ENCODE measurements at places on chromosomes 1 and 21. TPM values are rescaled to one million over a fixed set of nuclear protein-coding genes. Genes with fewer than 3 reads are reported as not detected.

- H3K27ac ChIP-seq, result no peak overlapping the region
- H3K27me3 ChIP-seq, result no peaks in the 10 kb centered on the region
- H3K4me1 ChIP-seq, result peaks cover 24% of the 10 kb centered on the region
- H3K4me3 ChIP-seq, result peak overlapping the region; percentile 16
- no peak for DNase-seq
- peaks cover 7% of the 10 kb centered on the region for H3K36me3 ChIP-seq
Measured at GRCh38 chr1:230643908-230644307, 1.6 kb downstream of the COG2 start.

DNA sequence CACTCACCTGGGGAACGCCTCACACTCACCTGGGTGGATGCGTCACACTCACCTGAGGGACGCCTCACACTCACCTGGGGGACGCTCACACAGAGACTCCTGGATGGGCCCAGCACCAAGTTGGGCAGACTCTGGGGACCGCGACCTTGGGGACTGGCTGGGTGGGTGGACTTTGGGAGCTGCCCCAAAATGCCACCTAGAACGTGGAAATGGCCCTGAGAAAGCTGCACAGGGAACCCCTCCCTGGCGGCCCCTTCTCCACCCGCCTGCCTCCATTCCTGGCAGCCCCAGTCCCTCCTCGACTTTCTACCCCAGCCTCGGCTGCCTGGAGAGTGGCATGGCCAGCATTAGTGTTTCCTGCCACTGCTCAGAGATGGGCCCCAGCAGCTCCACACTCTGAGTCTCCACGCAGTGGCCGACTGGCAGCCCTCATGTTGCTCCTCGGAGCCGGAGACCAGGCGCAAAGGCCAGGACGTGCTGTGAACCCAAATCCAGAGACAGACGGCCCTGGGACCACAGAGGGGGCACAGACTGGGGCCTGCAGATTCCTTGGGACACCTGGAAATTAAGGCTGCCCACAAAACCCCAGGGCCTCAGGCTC, 46.5 kb upstream of the ACTRT2 start:
- H3K36me3 ChIP-seq, result no peaks in the 10 kb centered on the region
- H3K4me1 ChIP-seq, result no peaks in the 10 kb centered on the region
- H3K27me3 ChIP-seq, result no peaks in the 10 kb centered on the region
- DNase-seq, result no peak
- no peak overlapping the region for H3K27ac ChIP-seq
- no peak overlapping the region for H3K4me3 ChIP-seq

DNA sequence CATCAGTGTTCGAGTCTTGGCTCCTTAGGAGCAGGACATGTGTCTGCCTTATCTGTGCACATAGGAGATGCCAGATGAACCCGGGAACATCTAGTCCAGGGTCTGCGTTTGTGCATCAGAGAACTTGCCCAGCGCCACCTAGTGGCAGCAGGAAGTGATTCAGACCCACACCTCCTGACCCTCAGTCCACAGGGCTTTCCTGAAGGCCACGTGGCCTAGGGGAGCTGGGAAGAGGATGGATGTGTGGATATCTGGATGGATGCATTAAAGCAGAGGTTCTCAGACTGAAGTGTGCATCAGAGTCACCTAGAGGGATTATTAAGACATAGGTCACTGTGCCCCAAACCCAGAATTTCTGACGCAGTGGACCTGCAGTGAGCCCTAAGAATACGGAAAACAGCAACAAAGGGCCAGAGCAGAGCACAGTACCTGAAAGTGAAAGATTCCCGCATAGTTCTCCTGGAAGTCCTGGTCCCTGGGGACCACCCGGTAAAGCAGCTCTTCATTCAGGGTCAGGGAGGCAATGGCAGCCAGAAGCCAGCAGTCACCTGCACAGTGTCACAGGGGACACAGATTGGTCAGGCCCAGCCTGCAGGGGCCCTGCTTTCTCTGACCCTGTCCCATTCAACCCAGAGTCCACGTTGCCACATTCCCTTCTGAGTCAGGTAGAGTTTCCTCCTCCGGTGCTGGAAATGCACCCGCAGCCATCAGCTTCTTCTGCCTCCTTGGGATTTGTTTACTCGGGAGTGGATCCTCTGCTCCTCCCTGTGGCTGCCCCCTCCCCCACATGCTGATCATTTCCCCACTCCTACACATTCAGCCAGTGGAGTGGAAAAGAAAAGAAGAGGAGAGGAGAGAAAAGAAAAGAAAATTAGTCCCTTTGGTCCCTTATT, 37.0 kb downstream of the CAPN8 start:
- H3K4me1 ChIP-seq, result no peaks in the 10 kb centered on the region
- H3K36me3 ChIP-seq, result no peaks in the 10 kb centered on the region
- H3K27me3 ChIP-seq, result peaks cover 2% of the 10 kb centered on the region
- DNase-seq, result peak; percentile 32
- no peak overlapping the region for H3K27ac ChIP-seq

- no peaks in the 10 kb centered on the region for H3K4me1 ChIP-seq
- H3K36me3 ChIP-seq, result no peaks in the 10 kb centered on the region
- no peak overlapping the region for H3K4me3 ChIP-seq
- no peak overlapping the region for H3K27ac ChIP-seq
Measured at GRCh38 chr1:30342535-30343141, 380.7 kb downstream of the MATN1 start.

DNA sequence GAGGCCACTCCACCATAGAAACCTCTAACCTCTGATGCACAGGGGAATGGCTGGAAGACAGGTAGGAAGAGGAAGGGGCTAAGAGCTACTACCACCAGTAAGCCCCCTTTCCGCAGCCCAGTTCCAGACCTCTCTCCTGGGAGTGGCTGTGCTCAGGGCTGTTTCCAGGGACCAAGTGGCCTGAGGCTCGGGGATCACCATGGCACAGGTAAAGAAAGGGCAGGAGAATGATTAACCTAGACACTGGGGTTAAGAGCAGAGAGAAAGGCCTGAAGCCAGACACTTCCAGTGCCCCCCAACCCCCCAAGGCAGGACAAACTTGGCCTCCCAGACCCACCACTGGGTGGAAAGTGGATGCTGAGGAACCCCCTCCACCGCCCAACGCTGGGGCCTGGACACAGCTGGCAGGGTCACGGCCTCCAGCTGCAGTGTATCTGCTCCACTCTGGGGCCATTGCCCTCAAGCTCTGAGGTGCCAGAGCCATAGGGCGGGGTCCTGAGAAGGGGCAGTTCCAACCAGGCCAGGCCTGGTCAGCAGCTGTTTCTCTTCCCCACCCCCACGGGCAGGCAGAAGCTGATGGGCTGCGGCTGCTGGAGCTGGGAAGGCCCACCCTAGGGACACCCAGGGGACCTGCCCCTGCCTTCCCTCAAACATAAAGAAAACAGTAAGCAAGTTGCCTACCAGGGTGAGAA, 2.6 kb downstream of the TAGLN2 start:
- H3K27me3 ChIP-seq, result no peaks in the 10 kb centered on the region
- H3K27ac ChIP-seq, result peak overlapping the region; percentile 97
- peaks cover 25% of the 10 kb centered on the region for H3K36me3 ChIP-seq
- peaks cover 52% of the 10 kb centered on the region for H3K4me1 ChIP-seq
- peak overlapping the region; percentile 82 for H3K4me3 ChIP-seq

GRCh38 chr21:44836666-44837471, 19.0 kb upstream of the SUMO3 start:
- H3K36me3 ChIP-seq, result no peaks in the 10 kb centered on the region
- peak; percentile 30 for DNase-seq
- H3K27me3 ChIP-seq, result no peaks in the 10 kb centered on the region

- no peaks in the 10 kb centered on the region for H3K27me3 ChIP-seq
- H3K4me1 ChIP-seq, result peaks cover 6% of the 10 kb centered on the region
- no peak overlapping the region for H3K4me3 ChIP-seq
- no peak overlapping the region for H3K27ac ChIP-seq
- H3K36me3 ChIP-seq, result no peaks in the 10 kb centered on the region
Measured at GRCh38 chr1:31535561-31535960, 40.8 kb upstream of the TINAGL1 start.

TAF1A gene
- 13.7 TPM for total RNA-seq

SPATA21 gene
- total RNA-seq, result not detected

GRCh38 chr1:165793951-165794350, 25.3 kb upstream of the TMCO1 start:
- no peaks in the 10 kb centered on the region for H3K36me3 ChIP-seq
- H3K27ac ChIP-seq, result no peak overlapping the region
- H3K4me3 ChIP-seq, result no peak overlapping the region
- no peaks in the 10 kb centered on the region for H3K4me1 ChIP-seq
- no peaks in the 10 kb centered on the region for H3K27me3 ChIP-seq
- no peak for DNase-seq

- peak within 1 kb of the TSS; percentile 74 for H3K27ac ChIP-seq
- peaks cover 9% of the 10 kb centered on the region for H3K27me3 ChIP-seq
- peak within 1 kb of the TSS; percentile 54 for H3K4me3 ChIP-seq
Measured at GRCh38 chr1:237041795-237042525, at the start of gene RYR2. Gene RYR2 (plus strand): TSS chr1:237042184. CDS start chr1:237042522, 338 bp downstream.

GRCh38 chr1:5907386-5907785, 84.8 kb downstream of the NPHP4 start:
- DNase-seq, result no peak
- H3K4me3 ChIP-seq, result no peak overlapping the region
- H3K27ac ChIP-seq, result no peak overlapping the region
- peaks cover 29% of the 10 kb centered on the region for H3K36me3 ChIP-seq
- no peaks in the 10 kb centered on the region for H3K4me1 ChIP-seq
- no peaks in the 10 kb centered on the region for H3K27me3 ChIP-seq

DNA sequence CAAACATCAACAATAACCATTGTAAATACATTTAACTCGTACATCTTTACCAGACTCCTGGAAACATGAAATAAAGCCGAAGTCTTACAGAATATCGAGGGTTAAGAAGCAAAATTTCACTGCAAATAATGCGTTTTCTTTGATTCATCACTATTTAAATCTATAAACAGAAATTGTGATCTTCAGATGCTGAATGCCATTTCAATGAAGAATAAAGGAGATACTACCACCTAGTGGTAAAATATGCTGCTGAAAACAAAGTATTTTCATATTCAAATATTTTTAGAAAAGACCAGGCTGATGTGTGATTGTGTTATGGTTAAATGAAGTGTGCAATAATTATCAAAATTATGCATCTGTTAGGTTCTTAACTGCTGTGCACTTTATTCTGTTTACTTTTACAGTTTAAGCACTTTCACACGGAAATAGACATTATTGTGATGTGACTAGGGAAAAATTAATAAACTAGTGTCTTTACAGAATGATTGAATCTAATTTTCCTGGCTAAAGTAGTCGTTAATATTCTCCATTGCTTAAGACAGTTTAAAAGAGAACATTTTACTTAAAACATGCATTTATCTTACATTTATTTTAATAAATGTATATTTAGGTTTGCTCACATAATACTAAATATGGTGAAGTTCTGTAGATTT, 1093.1 kb downstream of the MRPL39 start:
- H3K36me3 ChIP-seq, result no peaks in the 10 kb centered on the region
- no peak for DNase-seq
- no peaks in the 10 kb centered on the region for H3K27me3 ChIP-seq

DNA sequence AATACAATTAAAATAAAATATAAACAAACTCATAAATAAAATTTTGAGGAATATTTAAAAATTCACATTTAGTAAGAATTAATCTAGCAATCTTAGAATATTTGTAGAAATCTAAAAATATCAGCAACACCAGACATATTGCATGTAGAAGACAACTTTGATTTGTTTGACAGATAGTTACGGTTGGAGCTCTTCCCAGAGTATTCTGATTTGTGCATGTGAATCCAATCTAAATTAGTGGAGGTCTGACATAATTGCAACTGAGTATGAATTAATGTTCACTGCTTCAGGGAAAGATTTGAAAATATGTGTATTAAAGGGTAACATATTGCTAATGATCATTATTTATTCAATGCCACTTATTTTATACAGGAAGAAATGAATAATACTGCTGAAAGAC, 1546.2 kb downstream of the BRINP3 start:
- no peaks in the 10 kb centered on the region for H3K4me1 ChIP-seq
- no peak overlapping the region for H3K4me3 ChIP-seq
- H3K27ac ChIP-seq, result no peak overlapping the region
- DNase-seq, result no peak

DNA sequence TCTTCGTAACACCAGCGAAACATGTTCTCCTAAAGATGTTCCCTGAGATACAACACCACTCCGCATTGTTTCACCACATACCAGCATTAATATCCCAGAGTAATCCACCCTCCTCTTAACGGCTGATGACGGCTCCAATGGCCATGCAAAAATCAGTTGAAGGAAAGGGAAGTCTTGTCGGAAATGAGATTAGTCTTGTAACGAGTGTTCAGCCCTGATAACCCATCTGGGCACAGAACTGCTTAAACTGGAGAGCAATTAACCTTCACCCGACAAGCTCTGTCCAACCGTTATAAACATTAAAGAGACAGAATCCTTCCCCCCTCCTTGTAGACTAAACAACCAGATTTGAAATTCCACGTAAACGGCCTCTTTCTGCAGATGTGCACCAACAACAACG, 21.9 kb downstream of the ERG start:
- H3K27me3 ChIP-seq, result peaks cover 26% of the 10 kb centered on the region
- no peaks in the 10 kb centered on the region for H3K36me3 ChIP-seq
- no peak overlapping the region for H3K27ac ChIP-seq

All from lung (tissue), 17 donors.